ENCODE measurements at places on chromosomes 7 and 10.

DNA sequence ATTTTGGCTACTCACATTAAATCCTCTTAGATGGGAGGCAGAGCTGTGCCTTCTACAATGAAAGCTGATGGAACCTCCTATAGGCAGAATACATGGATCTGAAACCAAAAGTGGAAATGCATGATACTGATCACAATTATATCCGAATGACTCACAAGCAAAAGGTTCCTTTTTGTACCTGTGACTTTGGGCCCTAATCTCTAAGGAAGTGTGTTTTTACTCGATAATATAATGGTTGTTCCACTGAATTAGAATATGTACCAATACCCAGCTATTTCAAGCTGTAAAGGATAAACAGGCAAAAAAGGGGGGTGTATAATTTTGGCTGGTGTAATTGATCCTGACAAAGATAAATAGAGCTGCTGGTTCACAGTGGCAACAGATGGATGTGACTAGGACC, 17.6 kb upstream of the LAMB1 start:
- ATAC-seq: no peak

- ATAC-seq: no peak
Measured at GRCh38 chr7:18016547-18017444, 10.8 kb downstream of the PRPS1L1 start.

GRCh38 chr10:18059826-18060559, 80.2 kb upstream of the CACNB2 start:
- no peak for ATAC-seq

- no peak for ATAC-seq
Measured at GRCh38 chr10:25288181-25288580, 113.4 kb downstream of the GPR158 start.

DNA sequence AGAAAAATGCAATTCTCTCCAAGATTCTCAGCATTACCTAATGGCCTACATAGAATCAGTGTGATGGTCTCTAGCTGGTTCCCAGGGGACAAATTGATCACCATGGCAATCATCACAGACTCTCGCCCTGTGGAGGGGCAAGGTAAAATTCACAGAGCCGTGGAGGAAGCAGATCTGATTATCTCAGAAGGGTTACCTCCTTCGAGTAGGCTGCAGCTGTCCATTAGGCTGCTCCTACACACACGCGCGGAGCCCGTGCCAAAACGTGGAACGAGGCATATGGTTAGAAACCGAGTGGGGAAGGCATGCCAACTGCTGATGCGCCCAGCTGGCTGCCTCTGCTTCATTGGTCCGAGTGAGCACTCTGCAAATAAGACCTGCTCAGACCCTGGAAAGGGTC, 52.8 kb upstream of the PTER start:
- no peak for ATAC-seq

- ATAC-seq: no peak
Measured at GRCh38 chr7:30893357-30893756, 18.3 kb upstream of the AQP1 start.

- ATAC-seq: no peak
Measured at GRCh38 chr7:155508376-155509358, 37.7 kb downstream of the CNPY1 start.

DNA sequence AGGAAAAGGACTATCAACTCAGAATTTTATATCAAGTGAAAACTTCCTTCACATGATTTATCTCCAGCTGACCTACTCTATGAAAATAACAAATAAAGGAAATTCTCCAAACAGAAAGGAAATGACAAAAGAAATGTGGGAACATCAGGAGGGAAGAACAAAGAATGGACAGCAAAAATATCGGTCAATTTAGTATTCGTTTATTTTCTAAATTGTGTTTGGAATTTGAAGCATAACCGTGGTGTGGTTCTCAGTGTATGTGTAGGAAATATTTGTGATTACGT, 8.7 kb downstream of the WDR37 start:
- ATAC-seq: no peak
